NCI-H526 treated with DMSO at 0.1 percent for 48 hours (cell line): ENCODE measurements at places on chromosomes 5 and 9.

DNA sequence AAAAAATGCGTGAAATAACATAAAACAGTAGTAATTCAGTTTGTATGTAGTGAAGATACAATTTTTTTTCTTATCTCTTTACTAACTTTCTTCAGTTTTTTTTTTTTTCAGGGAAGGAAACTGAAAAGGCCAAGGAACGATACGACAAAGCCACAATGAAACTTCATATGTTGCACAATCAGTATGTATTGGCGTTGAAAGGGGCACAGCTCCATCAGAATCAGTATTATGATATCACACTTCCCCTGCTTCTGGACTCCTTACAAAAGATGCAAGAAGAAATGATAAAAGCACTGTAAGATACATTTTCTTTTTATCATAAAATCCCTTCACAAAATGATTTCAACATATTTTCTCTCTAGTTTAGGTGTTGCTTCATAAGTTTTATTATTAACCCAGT is 120.0 kb downstream of the FER start:
- DNase-seq, result no peak

GRCh38 chr5:59565551-59565950 is 328.0 kb downstream of the PDE4D start:
- no peak for DNase-seq

GRCh38 chr5:86170194-86170593 is 447.5 kb upstream of the COX7C start:
- DNase-seq, result no peak

- DNase-seq, result no peak
Observed at GRCh38 chr5:67306965-67307607, 110.5 kb upstream of the CD180 start.
